ENCODE measurements at places on chromosomes 5 and 9. TPM values are rescaled to one million over a fixed set of nuclear protein-coding genes. Genes with fewer than 3 reads are reported as not detected.

Gene LCN10
- total RNA-seq: 0.70 TPM

Gene NSUN2
- total RNA-seq: 79.0 TPM

Gene TEX48
- 1.7 TPM for total RNA-seq

Gene FCN2
- not detected for total RNA-seq

Gene LIX1
- not detected for total RNA-seq

Gene RIC1
- 22.0 TPM for total RNA-seq

Gene FBP2
- not detected for total RNA-seq

Gene STKLD1
- 0.88 TPM for total RNA-seq

Gene C5orf52
- total RNA-seq: not detected

Gene TMEM171
- not detected for total RNA-seq

Gene SEMA5A
- total RNA-seq: 0.14 TPM

Gene C5orf58
- total RNA-seq: not detected

Gene ELOVL7
- 5.9 TPM for total RNA-seq

Gene PHYKPL
- 81.7 TPM for total RNA-seq

Gene PNPLA7
- 8.2 TPM for total RNA-seq

Gene PRRT1B
- not detected for total RNA-seq

Gene PLEKHG4B
- total RNA-seq: not detected

Gene DMGDH
- 19.2 TPM for total RNA-seq

Gene FOXD4
- total RNA-seq: 0.38 TPM

Gene SLC34A3
- total RNA-seq: 0.14 TPM

Gene IFNA2
- not detected for total RNA-seq

Gene TMEM252
- total RNA-seq: not detected

Gene PCDHGA3
- total RNA-seq: 0.12 TPM

Gene TNC
- total RNA-seq: 4.1 TPM

Gene CRB2
- total RNA-seq: not detected

Gene ABCA1
- 12.4 TPM for total RNA-seq

Gene TTF1
- total RNA-seq: 23.3 TPM

Gene PALM2AKAP2
- 0.30 TPM for total RNA-seq

Gene PRELID2
- total RNA-seq: 2.3 TPM

Gene RNF180
- total RNA-seq: not detected

Gene DEPDC1B
- total RNA-seq: 34.5 TPM

Gene SLC26A2
- 7.5 TPM for total RNA-seq

Gene PCDHGB2
- total RNA-seq: 0.34 TPM

Gene C8G
- 2.6 TPM for total RNA-seq

Gene PCDHA1
- not detected for total RNA-seq
